Cerebellar nuclear complex (tissue), 1 donor: ENCODE measurements at places on chromosomes 3 and 15.
A peak's percentile ranks its signal among the peaks of the same experiment; 100 is the strongest.

GRCh38 chr15:67100124-67100791, 34.9 kb downstream of the SMAD3 start:
- DNase-seq, result no peak

- DNase-seq, result peak; percentile 67
Measured at GRCh38 chr3:52154135-52155094, at the start of gene POC1A. Gene POC1A (minus strand): TSS chr3:52154423. CDS start chr3:52154372, 51 bp downstream.

DNA sequence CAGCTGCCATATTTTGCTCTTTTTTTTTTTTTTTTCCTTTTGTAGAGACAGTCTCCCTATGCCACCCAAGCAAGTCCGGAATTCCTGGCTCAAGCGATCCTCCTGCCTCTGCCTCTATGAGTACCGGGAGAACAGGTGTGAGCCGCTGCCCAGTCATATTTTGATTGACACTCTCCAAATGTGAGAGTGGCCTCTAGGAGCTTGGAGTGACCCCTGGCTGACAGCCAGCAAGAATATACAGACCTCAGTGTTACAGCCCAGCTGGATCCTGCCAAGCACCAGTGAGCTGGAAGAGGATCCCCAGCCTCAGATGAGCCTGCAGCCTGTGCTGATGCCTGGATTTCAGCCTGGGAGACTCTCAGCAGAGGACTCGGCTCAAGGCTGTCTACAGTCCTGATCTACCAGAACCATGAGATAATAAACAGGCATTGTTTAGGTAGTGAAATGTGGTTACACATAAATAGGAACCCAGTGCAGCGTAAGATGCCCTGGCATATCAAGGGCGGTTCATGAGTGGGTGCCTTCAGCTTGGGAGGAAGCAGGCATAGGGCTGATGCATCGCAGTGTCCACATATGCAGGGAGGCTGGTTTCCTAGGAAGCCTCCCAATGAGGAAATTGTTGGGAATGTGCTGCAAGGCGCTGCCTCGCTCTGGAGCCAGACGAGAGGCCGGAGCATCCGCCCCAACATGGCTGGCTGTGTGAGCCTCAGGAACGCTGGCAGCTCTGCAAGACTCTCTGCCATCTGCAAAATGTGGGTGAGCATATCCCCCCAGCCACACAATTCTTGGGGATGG, 38.9 kb upstream of the ATP10A start:
- DNase-seq, result no peak

- DNase-seq, result no peak
Measured at GRCh38 chr15:47384776-47385175, 332.5 kb upstream of the SEMA6D start.

- DNase-seq, result no peak
Measured at GRCh38 chr3:66451766-66452165, 49.1 kb downstream of the LRIG1 start.
